Astrocyte (in vitro differentiated cells and primary cell): ENCODE measurements at places on chromosomes 12 and 14. TPM values are rescaled to one million over a fixed set of nuclear protein-coding genes. Genes with fewer than 3 reads are reported as not detected.

GLT1D1 gene
- 0.14 and 0.16 TPM in 2 replicates for total RNA-seq

MGST1 gene
- total RNA-seq, result 73.5 and 104 TPM in 2 replicates

RNASE7 gene
- total RNA-seq, result 0.19 TPM in 1 of 2 replicates, not detected in the other

TAS2R8 gene
- total RNA-seq, result not detected in 2 replicates

COA8 gene
- 56.2 TPM in 2 replicates for total RNA-seq

TGM1 gene
- total RNA-seq, result 3.8 and 4.8 TPM in 2 replicates

MSI1 gene
- 16.0 and 16.4 TPM in 2 replicates for total RNA-seq

DNA sequence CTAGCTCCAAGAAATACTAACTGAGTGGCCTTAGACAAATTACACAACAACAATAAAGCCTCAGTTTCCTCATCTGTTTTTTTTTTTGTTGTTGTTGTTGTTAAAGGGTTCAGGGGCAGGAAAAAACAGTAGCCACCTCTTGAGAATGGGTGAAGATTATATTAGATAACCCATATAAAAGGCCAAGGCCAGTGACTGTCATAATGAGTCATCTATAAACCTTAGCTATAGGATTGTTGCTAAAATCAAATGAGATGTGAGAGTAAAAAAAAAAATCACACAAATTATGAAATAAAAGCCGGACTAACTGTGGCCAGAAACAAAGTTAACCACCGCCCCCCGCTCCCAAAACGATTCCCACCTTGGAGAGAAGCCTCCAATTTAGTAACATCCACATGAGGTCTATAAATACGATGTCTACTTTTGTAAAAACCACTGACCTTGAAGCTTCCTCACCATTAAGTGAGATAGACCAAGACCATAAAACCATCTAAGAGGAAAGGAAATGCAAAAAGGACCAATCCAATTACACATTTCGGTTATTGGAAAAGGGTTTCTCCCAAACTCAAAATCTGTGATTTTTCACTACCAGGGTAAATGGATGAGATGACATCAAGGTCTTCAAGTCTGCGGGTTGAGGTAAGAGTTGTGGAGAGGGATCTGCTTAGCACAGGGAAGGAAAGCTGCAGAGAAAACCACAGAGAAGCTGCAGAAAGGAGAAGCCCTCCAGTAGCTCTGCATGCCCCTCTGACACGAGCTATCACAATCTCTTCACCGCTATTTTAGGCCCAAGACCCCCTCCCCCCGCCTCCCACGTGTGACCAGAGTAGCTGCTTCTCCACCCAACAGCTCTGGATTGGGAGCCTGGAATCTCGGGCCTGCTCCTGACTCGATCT, 1.0 kb downstream of the NAA25 start:
- peaks cover 18% of the 10 kb centered on the region for H3K4me1 ChIP-seq
- peak overlapping the region; percentile 78 for H3K4me3 ChIP-seq
- no peaks in the 10 kb centered on the region for H3K27me3 ChIP-seq
- DNase-seq, result no peak
- H3K27ac ChIP-seq, result peak overlapping the region; percentile 87
- H3K36me3 ChIP-seq, result peaks cover 3% of the 10 kb centered on the region

- DNase-seq, result no peak
- H3K4me3 ChIP-seq, result no peak overlapping the region
- H3K27ac ChIP-seq, result no peak overlapping the region
- no peaks in the 10 kb centered on the region for H3K36me3 ChIP-seq
- H3K27me3 ChIP-seq, result no peaks in the 10 kb centered on the region
Observed at GRCh38 chr14:96514694-96515093, 12.5 kb downstream of the PAPOLA start.

- H3K4me1 ChIP-seq, result no peaks in the 10 kb centered on the region
- no peak overlapping the region for H3K27ac ChIP-seq
- no peaks in the 10 kb centered on the region for H3K36me3 ChIP-seq
Observed at GRCh38 chr14:105160776-105161175, 7.8 kb downstream of the JAG2 start.

GRCh38 chr12:51926718-51927117, 19.4 kb downstream of the ACVRL1 start:
- no peak for DNase-seq
- no peaks in the 10 kb centered on the region for H3K4me1 ChIP-seq
- peaks cover 3% of the 10 kb centered on the region for H3K27me3 ChIP-seq
- no peak overlapping the region for H3K27ac ChIP-seq
- no peaks in the 10 kb centered on the region for H3K36me3 ChIP-seq

GRCh38 chr14:60618241-60618640, 31.0 kb downstream of the SIX1 start:
- H3K4me3 ChIP-seq, result no peak overlapping the region
- no peaks in the 10 kb centered on the region for H3K27me3 ChIP-seq
- H3K36me3 ChIP-seq, result no peaks in the 10 kb centered on the region
- no peaks in the 10 kb centered on the region for H3K4me1 ChIP-seq

DNA sequence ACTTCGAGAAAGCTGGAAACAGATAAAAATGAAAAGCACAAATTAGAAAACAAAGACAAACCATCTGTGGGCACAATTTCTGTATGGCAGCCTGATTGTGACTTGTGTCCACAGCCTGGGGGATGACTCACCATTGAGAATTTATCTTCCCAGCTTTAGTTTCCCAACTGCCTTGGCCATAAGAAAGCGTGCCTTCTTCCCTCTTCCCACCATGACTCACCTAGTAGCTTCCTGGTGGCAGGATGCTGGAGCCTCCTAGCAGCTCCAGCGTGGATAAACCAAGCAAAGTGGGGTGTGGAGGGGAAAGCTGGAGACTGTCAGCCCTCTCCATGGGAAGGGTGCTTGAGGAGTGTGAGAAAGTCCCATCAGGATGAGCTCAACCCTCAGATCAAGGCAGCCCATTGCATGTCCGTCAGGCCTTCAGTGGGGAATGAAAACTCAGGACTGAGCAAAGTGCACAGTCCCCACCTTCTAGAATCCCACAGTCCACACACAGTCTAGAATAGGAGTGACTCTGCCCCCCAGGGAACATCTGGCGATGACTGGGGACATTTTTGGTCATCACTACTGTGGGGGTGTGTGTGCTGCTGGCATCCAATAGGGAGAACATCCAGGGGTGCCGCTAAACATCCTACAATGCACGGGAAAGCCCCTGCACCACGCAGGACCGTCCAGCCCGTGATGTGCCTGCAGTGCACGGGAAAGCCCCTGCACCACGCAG, 22.4 kb upstream of the SERPINA6 start:
- peaks cover 27% of the 10 kb centered on the region for H3K4me1 ChIP-seq
- no peaks in the 10 kb centered on the region for H3K36me3 ChIP-seq
- H3K27me3 ChIP-seq, result no peaks in the 10 kb centered on the region
- peak; percentile 94 for DNase-seq

DNA sequence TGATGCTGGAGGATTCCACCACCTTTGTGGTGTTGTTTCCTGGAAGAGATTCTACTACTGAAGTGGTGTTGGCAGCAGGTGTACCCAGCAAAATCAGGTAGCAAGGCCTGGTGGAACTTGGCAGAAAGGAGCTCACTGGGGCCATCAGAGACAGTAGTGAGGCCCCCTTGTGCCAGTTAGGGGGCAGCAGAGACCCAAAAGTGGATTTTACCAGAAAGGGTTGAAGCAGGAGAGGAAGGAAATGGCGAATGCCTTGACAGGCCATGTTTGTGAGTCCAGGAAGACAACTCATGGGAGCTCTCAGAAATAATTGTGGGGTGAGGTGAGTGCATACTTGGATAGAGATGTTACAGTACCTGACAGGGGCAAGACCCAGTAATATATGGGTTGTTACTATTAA, 137.7 kb upstream of the FGD4 start:
- no peaks in the 10 kb centered on the region for H3K36me3 ChIP-seq
- H3K27me3 ChIP-seq, result no peaks in the 10 kb centered on the region
- H3K27ac ChIP-seq, result no peak overlapping the region

GRCh38 chr12:51067229-51067628, 16.2 kb downstream of the CSRNP2 start:
- no peak overlapping the region for H3K27ac ChIP-seq
- no peak for DNase-seq
- H3K4me1 ChIP-seq, result no peaks in the 10 kb centered on the region
- no peaks in the 10 kb centered on the region for H3K27me3 ChIP-seq

DNA sequence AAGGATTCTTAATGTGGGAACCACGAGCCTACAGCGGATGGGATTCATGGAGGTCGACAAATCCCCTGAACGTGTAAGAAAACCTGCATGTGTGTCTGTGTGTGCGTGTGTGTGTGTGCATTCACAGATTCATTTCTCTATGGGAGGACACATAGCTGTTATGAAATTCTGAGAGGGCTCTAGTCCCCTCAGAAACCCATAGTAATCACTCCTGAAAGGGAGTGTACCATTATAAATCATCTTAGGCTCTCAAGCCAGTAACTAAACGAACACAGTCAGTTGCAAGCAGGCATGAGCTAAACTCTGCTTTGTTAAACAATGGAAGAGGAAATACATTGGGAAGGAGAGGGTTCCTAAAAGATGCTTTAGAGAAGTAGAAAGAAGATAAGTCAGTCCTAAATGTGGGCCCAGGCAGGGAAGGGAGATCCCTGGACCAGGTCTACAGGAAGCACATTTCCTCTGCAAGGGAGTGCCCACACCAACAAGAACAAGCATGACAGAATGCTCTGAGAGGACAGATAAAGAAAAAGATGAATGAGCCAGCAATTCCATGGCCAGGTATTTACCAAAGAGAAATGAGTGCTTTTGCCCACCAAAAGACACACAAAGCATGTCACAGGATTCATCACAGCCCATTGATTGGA, 91.3 kb downstream of the ITPR2 start:
- H3K27ac ChIP-seq, result no peak overlapping the region
- H3K4me1 ChIP-seq, result peaks cover 22% of the 10 kb centered on the region
- no peak overlapping the region for H3K4me3 ChIP-seq
- no peak for DNase-seq

DNA sequence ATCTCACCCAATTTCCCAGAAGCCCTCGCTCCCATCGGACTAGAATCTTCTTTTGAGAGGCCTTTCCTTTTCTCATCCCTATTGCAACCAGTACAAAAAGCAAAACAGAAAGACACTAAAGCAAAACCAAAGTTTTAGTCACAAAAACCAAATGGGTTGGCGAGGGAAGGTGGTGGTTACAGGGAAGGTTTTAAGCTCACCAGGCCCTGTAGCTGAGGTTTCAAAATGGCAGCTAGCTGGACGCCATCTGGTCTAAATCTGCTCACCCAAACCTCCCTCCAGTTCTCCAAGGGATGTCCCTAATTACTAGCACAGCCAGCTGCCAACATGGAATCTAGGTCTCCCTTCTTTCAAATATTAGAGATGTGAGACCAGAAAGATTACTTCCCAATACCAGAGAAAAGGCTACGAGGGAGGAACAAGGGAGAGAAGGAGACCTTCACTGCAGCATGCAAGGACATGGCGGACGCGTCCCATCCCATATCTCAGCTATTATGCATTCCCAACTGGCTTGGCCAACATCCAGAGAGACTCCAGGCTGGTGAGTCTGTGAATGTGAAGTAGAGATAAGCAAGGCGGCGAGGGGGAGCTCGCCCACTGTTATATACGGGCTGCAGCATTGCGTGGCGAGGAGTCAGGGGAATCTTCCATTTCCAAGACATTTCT, 70.8 kb downstream of the DPF3 start:
- no peaks in the 10 kb centered on the region for H3K27me3 ChIP-seq
- peaks cover 3% of the 10 kb centered on the region for H3K36me3 ChIP-seq
- no peak overlapping the region for H3K4me3 ChIP-seq
- H3K27ac ChIP-seq, result no peak overlapping the region

GRCh38 chr12:48532601-48533000, 7.2 kb downstream of the OR8S1 start:
- no peaks in the 10 kb centered on the region for H3K27me3 ChIP-seq
- no peak overlapping the region for H3K4me3 ChIP-seq
- no peaks in the 10 kb centered on the region for H3K4me1 ChIP-seq

GRCh38 chr12:93061473-93062419, 132.7 kb upstream of the EEA1 start:
- DNase-seq, result no peak
- H3K27ac ChIP-seq, result no peak overlapping the region
- H3K27me3 ChIP-seq, result peaks cover 3% of the 10 kb centered on the region
- H3K4me3 ChIP-seq, result no peak overlapping the region
- peaks cover 4% of the 10 kb centered on the region for H3K4me1 ChIP-seq

GRCh38 chr12:31008961-31009840, 64.5 kb upstream of the DDX11 start:
- H3K27me3 ChIP-seq, result no peaks in the 10 kb centered on the region
- no peaks in the 10 kb centered on the region for H3K36me3 ChIP-seq
- no peaks in the 10 kb centered on the region for H3K4me1 ChIP-seq
- no peak for DNase-seq
- H3K27ac ChIP-seq, result no peak overlapping the region

DNA sequence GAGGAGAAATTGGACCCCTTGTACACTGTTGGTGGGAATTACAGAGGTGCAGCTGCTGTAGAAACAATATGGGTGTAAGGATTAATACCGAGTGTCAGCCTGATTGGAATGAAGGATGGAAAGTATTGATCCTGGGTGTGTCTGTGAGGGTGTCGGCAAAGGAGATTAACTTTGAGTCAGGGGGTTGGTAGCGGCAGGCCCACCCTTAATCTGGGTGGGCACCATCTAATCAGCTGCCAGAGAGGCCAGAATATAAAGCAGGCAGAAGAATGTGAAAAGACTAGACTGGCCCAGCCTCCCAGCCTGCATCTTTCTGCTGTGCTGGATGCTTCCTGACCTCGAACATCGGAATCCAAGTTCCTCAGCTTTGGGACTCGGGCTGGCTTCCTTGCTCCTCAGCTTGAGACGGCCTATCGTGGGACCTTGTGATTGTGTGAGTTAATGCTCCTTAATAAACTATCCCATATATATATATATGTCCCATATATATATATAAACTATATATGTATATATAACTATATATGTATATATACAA, 38.4 kb upstream of the PPP2R5C start:
- H3K4me3 ChIP-seq, result no peak overlapping the region
- peaks cover 4% of the 10 kb centered on the region for H3K4me1 ChIP-seq
- no peaks in the 10 kb centered on the region for H3K36me3 ChIP-seq
- no peak for DNase-seq
- H3K27me3 ChIP-seq, result no peaks in the 10 kb centered on the region

DNA sequence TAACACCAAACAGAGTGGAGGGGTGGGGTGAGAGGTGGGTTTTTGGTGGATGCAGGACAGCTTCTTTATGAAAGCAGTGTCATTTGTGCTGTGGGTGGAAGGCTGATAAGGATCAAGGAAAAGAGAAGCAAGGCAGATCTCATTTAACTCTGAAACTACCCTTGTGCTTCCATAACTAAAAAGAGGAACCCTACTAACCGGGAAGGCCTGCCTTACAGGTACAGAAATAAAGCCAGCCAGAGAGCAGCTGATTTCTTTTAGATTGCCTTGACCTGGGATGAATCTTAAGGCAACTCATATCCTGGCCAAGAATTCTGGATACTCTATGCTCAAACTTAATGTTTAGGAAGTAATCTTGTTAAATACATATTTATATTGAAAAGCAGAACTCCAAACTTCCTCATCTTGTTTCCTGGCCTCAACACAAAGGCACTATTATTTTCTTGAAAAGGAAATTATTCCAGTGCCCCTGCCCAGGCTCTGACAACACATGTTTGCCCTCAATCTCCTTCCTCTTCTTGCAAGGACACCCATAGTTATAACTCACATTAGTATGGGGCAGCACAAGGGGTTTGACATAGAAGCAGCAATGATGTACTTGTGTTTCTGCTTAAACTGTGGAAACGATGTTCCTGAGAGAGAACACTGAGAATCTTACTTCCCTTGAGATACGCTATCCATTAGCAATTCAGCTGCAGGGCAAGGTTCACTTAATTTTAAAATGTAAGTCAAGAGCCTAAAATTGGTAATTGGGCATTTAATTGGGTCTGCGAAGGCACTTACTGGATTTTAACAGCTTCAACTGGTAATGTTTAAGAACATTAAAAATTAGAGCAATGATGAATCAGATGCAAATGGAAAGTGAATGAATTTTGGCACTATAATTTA, 173.7 kb downstream of the STXBP6 start:
- H3K4me3 ChIP-seq, result no peak overlapping the region
- H3K36me3 ChIP-seq, result no peaks in the 10 kb centered on the region
- H3K4me1 ChIP-seq, result no peaks in the 10 kb centered on the region

GRCh38 chr14:73842201-73842600, 9.4 kb upstream of the PTGR2 start:
- H3K36me3 ChIP-seq, result no peaks in the 10 kb centered on the region
- H3K27me3 ChIP-seq, result no peaks in the 10 kb centered on the region
- H3K4me3 ChIP-seq, result no peak overlapping the region
- DNase-seq, result no peak
